ENCODE measurements at places on chromosomes 16 and 17. TPM values are rescaled to one million over a fixed set of nuclear protein-coding genes. Genes with fewer than 3 reads are reported as not detected.

The HID1 gene
- total RNA-seq, result 0.77 TPM

GRCh38 chr16:12268606-12269005, 292.1 kb downstream of the SNX29 start:
- no peaks in the 10 kb centered on the region for H3K4me1 ChIP-seq
- peaks cover 2% of the 10 kb centered on the region for H3K36me3 ChIP-seq
- no peak overlapping the region for H3K27ac ChIP-seq
- H3K4me3 ChIP-seq, result no peak overlapping the region

The RAB34 gene
- 28.8 TPM for total RNA-seq

GRCh38 chr16:85173981-85174751, 61.9 kb upstream of the CIBAR2 start:
- no peaks in the 10 kb centered on the region for H3K4me1 ChIP-seq
- no peak for DNase-seq
- no peak overlapping the region for H3K4me3 ChIP-seq
- no peaks in the 10 kb centered on the region for H3K36me3 ChIP-seq
- H3K27ac ChIP-seq, result no peak overlapping the region
